ENCODE measurements at places on chromosomes 16 and 17. TPM values are rescaled to one million over a fixed set of nuclear protein-coding genes. Genes with fewer than 3 reads are reported as not detected.

DNA sequence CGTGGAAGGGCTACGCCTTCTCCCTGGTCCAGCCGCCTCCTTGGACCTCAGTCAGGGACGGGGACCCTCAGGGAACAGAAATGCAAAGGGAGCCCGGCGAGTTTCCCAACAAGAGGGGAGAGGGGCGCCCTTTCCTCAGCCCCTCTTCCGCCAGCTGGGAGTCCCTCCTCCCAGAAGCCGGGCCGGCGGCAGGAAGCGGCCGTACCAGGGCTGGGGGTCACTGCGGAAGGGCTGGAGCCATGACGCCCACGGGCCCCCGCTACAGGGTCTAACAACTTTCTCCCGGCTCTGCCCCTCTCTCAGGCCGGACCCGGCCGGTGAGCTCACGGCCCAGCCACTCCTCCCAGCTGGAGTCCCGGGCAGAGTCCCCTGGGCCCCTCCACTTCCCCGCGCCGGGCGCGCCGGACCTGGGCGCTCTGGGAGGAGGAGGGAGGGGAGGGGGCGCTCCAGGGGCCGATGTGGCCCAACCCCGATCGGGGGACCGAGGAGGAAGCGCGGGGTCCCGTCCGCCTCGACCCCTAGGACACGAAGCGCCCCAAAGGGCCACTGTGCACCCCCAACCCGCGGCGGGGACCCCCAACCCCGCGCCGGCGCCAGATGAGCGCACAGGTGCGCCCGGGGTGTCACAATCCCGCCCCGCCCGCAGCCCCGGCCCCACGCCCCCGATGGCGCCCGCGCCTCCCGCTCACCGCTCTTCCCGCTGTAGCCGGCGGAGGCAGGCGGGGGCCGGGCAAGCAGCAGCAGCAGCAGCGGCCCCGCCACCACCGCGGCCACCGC lies 578 bp downstream of the PGAP6 start:
- H3K36me3 ChIP-seq = no peaks in the 10 kb centered on the region
- no peaks in the 10 kb centered on the region for H3K27me3 ChIP-seq
- H3K4me1 ChIP-seq = peaks cover 6% of the 10 kb centered on the region
- peak overlapping the region; percentile 65 for H3K4me3 ChIP-seq

- no peaks in the 10 kb centered on the region for H3K4me1 ChIP-seq
- H3K4me3 ChIP-seq = no peak overlapping the region
These were observed 267.9 kb upstream of the CCL2 start for GRCh38 chr17:33987162-33987561.

DNA sequence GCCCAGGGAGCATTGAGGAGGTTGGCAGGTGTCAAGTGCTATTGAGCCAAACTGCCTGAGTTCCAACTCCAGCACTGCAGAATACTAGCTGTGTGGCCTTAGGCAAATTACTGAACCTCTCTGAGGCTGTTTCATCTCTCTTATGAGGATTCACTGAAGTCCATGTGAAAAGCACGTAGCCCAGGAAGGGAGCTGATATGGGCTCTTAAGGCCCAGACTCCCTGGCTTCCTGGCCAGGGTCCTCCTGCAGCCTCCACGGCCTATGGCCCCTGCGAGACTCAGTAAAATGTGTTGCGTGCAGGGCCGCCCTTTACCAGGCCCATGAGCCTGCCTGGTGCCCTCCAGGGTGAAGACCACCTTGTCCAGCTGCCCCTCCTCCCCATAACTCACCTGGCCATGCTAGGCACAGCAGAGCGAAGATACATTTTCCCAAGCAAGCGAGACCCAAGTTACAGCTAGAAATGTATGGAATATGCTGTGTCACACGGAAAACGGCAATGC lies 133.7 kb upstream of the TNRC6C start:
- H3K27ac ChIP-seq = no peak overlapping the region
- no peaks in the 10 kb centered on the region for H3K27me3 ChIP-seq
- H3K4me1 ChIP-seq = peaks cover 12% of the 10 kb centered on the region
- no peak overlapping the region for H3K4me3 ChIP-seq
- H3K36me3 ChIP-seq = no peaks in the 10 kb centered on the region
- DNase-seq = no peak

- no peak for DNase-seq
- no peaks in the 10 kb centered on the region for H3K4me1 ChIP-seq
- H3K36me3 ChIP-seq = no peaks in the 10 kb centered on the region
- H3K4me3 ChIP-seq = no peak overlapping the region
These were observed 134.0 kb upstream of the IRX6 start for GRCh38 chr16:55189682-55190636.

DNA sequence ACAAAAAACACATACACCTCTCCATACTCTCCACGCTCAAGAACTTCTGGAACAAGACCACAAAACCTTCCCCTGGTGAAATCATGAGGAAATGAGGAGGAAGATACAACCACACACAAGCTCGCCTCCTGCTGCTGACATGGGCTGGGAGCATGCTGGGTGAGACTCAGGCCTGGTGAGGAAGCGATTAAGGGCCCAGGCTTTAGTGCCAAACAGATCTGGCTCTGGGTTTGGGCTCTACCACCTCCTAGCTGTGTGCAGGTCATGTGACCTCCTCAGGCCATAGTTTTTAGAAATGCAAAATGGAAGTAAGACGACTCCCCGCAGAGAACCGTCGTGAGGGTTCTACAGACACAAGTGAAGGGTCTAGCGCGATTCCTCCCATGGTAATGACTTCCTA lies 41.3 kb downstream of the VAC14 start:
- H3K27ac ChIP-seq = no peak overlapping the region
- H3K4me3 ChIP-seq = no peak overlapping the region
- H3K36me3 ChIP-seq = no peaks in the 10 kb centered on the region
- peaks cover 24% of the 10 kb centered on the region for H3K4me1 ChIP-seq
- DNase-seq = no peak

- DNase-seq = no peak
- H3K27ac ChIP-seq = no peak overlapping the region
- no peaks in the 10 kb centered on the region for H3K27me3 ChIP-seq
- no peak overlapping the region for H3K4me3 ChIP-seq
- no peaks in the 10 kb centered on the region for H3K36me3 ChIP-seq
- no peaks in the 10 kb centered on the region for H3K4me1 ChIP-seq
These were observed 115.9 kb upstream of the CIBAR2 start for GRCh38 chr16:85227946-85228862.

GRCh38 chr16:68009157-68009735 lies 6.5 kb downstream of the DPEP2NB start:
- H3K27ac ChIP-seq = no peak overlapping the region
- no peaks in the 10 kb centered on the region for H3K27me3 ChIP-seq
- no peak for DNase-seq
- H3K36me3 ChIP-seq = no peaks in the 10 kb centered on the region

DNA sequence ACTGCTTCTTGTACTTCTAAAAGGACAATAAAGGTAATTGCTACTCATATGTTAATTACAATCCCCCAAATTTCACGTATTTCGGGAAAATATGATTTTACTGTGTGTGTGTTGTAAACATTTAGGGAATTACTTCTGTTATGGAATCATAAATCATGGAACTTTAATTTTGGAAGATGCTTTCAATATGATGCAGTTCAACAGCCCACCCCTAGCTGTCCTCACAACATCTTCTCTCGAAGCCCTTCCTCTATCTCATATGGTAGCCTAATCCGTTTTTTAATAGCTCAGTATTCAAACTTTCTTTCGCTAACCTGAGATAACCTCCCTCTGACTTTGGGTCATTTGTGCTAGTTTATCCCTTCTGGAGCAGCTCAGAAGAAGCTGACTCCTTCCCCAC lies 78.4 kb downstream of the ANKFN1 start:
- no peak overlapping the region for H3K4me3 ChIP-seq
- DNase-seq = no peak
- no peaks in the 10 kb centered on the region for H3K27me3 ChIP-seq
- no peaks in the 10 kb centered on the region for H3K4me1 ChIP-seq
- no peaks in the 10 kb centered on the region for H3K36me3 ChIP-seq
- no peak overlapping the region for H3K27ac ChIP-seq

GRCh38 chr17:2723997-2724783 lies 12.6 kb upstream of the CLUH start:
- peak overlapping the region; percentile 85 for H3K27ac ChIP-seq
- no peaks in the 10 kb centered on the region for H3K27me3 ChIP-seq
- H3K4me1 ChIP-seq = peaks cover 31% of the 10 kb centered on the region
- peak overlapping the region; percentile 37 for H3K4me3 ChIP-seq
- no peak for DNase-seq

DNA sequence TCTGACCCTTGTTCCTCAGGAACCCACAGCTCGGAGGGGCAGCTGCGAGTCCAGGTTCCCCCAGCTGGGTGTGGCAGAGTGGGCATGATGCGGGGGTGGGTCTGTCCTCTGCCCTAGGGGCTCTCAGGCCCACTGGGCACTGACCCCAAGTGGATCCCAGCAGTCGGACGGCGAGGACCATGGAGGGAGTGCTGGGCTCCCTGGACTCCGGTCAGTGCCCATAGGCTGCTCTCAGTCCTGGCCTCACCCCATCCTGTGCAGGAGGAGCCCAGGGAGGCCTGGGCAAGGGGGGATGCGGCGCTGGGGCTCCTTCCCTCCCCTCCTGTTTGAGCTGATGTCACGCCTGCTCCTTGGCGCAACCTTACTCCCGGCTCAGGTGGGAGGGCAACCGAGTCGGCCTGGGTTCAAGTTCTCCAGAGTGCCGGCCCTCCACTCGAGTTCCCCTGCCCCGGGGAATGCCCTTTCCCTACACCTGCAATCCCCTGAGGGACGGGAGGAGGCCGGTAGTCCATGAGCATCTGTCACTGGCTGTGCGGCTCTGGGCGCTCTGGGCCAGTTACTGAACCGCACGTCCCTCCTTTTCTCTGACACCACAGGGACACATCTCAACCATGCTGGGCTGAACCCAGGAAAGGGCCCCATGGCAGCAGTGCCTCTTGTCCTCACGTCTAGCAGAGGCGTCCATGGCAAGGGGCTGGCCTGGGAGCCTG lies 52.6 kb upstream of the ACSF3 start:
- peaks cover 31% of the 10 kb centered on the region for H3K27me3 ChIP-seq
- H3K27ac ChIP-seq = no peak overlapping the region
- H3K4me1 ChIP-seq = no peaks in the 10 kb centered on the region
- no peak overlapping the region for H3K4me3 ChIP-seq

DNA sequence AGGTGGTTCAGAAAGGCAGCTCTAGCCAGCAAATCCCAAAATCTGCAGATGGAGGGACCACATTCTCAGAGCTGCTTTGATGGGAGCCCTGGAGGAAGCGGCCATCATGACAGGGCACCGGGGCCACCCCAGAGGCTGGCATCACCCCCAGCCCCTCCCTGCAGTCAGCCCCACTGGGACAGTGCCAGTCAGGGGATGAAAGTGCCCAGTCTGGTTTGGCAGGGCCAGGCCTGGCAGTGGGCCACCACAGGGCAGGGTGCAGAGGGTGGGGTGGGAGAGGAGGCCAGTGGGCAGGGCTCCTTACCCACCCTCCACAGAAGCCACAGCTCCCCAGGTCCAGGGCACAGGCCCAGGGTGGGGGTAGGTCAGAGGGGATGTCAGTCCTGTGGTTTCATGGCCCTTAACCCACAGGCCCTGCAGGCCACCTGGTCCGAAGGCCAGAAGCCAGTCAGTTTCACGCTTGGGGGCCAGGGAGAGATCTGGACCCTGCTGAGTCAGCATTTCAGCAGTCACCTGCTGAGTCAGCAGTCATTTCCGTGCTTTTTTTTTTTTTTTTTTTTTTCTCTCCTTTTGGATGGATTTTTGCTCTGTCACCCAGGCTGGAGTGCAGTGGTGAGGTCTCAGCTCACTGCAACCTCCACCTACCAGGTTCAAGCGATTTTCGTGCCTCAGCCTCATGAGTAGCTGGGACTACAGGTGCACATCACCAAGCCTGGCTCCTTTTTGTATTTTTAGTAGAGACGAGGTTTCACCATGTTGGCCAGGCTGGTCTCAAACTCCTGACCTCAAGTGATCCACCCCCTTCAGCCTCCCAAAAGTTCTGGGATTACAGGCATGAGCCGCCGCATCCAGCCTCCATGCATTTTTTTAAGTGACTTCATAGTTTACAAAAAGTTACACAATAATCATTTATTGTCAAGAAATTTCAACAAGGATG lies 10.4 kb downstream of the SLC25A10 start:
- H3K4me1 ChIP-seq = peaks cover 39% of the 10 kb centered on the region
- no peak for DNase-seq
- H3K36me3 ChIP-seq = no peaks in the 10 kb centered on the region
- H3K4me3 ChIP-seq = peak overlapping the region; percentile 2
- H3K27me3 ChIP-seq = no peaks in the 10 kb centered on the region

- no peaks in the 10 kb centered on the region for H3K27me3 ChIP-seq
- DNase-seq = no peak
- peaks cover 32% of the 10 kb centered on the region for H3K4me1 ChIP-seq
These were observed 12.0 kb downstream of the SNN start for GRCh38 chr16:11679941-11680911.

DNA sequence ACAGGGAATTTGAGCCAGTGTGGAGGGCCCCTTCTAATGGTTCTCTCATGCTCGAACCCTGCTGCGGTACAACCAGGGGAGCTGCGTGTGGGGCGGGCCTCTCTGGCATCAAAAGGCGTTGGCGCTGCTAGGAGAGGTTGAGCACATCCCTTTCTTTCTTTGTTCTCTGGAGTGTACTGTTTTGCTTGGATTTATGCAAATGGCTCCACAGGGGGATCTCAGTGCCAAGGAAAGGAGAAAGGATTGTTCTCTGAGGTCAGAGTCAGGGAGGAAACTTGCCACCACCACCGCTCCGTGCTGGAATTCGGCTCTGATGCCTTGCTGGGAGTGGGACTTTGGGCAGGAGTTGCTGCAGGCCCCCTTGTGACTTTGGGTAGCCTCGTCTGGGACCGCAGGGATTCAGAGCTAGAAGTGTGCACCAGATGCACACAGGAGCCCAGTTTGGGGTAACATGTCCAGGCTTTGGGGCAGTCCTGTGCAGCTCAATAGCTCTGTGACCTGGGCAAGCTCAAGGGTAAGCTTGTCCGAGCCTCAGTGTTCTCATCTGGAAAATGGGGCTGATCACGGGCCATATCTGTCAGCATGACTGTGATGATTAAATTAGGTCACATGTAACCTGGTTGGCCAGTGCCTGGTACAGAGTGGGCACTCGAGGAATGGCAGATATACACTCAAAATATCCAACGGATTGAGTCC lies 353.0 kb upstream of the EEF2KMT start:
- H3K4me3 ChIP-seq = no peak overlapping the region
- no peaks in the 10 kb centered on the region for H3K4me1 ChIP-seq
- no peak overlapping the region for H3K27ac ChIP-seq
- no peaks in the 10 kb centered on the region for H3K36me3 ChIP-seq
- DNase-seq = no peak

GRCh38 chr17:7932483-7932891 lies 481 bp downstream of the CNTROB start:
- peak overlapping the region; percentile 91 for H3K4me3 ChIP-seq
- no peak for DNase-seq
- H3K4me1 ChIP-seq = peaks cover 12% of the 10 kb centered on the region
- H3K27me3 ChIP-seq = no peaks in the 10 kb centered on the region
- H3K27ac ChIP-seq = peak overlapping the region; percentile 76

GRCh38 chr17:60743799-60744198 lies 66.1 kb downstream of the BCAS3 start:
- DNase-seq = peak; percentile 28
- no peak overlapping the region for H3K4me3 ChIP-seq
- no peaks in the 10 kb centered on the region for H3K36me3 ChIP-seq

C17orf50 gene
- not detected for total RNA-seq

STAT5B gene
- 7.1 TPM for total RNA-seq

DLX4 gene
- total RNA-seq = 14.0 TPM

OSGIN1 gene
- 19.8 TPM for total RNA-seq

ACSM3 gene
- total RNA-seq = 15.0 TPM

HSPB9 gene
- total RNA-seq = not detected

GDPD1 gene
- total RNA-seq = 13.7 TPM

KRTAP3-1 gene
- total RNA-seq = not detected

PYDC1 gene
- not detected for total RNA-seq

NLRC3 gene
- total RNA-seq = 0.15 TPM

MSLN gene
- 40.9 TPM for total RNA-seq

CCL3 gene
- total RNA-seq = 0.98 TPM

KRTAP4-5 gene
- total RNA-seq = not detected
